ENCODE measurements at places on chromosomes 13 and 19. TPM values are rescaled to one million over a fixed set of nuclear protein-coding genes. Genes with fewer than 3 reads are reported as not detected.
A peak's percentile ranks its signal among the peaks of the same experiment; 100 is the strongest.

DNA sequence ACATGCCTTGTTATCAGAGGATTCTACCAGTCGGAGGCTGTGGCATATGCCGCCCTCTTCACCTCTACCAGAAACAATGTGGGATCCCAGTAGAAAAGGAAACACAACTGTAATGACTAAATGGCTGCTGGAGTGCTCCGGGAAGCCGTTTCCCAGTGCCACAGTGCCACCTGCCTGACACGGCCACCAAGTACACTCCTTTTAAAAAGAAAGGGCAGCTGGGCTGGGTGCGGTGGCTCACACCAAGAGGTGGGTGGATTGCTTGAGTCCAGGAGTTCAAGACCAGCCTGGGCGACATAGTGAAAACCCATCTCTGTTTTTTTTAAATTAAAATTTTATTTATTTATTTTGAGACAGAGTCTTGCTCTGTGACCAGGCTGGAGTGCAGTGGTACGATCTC, 67.3 kb downstream of the TRPM4 start:
- DNase-seq: peak; percentile 31

DNA sequence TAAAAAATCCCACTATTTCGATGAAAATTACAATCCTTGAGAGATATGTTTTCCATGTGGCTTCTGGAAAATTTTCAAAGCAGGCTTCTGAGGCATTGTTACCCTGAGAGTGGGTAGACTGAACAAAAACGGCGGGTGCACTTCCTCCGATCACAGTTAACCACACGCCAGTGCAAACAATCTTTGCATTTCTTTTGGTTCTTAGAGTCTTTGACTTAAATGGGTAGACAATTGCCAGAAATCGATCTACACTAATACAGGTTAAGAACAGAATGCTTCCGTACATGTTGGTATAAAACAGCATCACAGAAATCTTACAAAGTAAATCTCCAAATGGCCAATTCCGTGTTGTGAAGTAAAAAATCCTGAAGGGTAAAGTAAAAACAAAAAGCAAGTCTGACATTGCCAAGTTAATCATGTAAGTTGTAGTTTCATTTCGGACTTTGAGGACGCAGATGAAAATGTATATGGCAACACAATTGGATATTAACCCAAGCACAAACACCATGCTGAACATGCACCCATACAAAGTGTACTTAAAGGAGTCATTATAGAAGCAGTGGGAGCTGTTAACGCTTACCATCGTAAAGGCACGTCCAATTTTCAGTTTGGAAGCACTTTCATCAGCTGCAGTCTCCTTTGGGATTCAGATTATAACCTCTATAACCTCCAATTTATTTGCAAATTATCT, 927 bp downstream of the LPAR6 start:
- DNase-seq: no peak

DNA sequence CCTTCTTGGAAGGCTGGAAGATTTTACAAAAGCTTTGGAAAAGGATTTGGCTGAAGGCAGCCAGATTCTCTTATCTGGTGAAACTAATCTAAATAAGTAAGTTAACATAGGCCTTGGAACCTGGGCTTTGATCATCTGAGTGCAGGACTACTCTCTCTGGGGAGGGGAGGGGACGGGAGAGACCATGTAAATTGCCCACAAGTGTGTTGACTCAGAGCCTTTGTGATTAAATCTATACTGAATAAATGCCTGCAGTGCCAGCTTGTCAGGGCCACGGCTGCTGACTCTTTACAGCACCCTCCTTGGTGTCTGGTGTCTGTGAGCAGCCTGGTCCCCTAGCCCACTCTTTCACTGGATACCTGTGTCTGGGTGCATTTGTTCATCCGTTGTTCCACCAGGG, 251.4 kb downstream of the ITGBL1 start:
- no peak for DNase-seq

EXOC3L2 gene
- total RNA-seq: 1.7 TPM

SIGLEC9 gene
- total RNA-seq: 0.59 TPM

DNA sequence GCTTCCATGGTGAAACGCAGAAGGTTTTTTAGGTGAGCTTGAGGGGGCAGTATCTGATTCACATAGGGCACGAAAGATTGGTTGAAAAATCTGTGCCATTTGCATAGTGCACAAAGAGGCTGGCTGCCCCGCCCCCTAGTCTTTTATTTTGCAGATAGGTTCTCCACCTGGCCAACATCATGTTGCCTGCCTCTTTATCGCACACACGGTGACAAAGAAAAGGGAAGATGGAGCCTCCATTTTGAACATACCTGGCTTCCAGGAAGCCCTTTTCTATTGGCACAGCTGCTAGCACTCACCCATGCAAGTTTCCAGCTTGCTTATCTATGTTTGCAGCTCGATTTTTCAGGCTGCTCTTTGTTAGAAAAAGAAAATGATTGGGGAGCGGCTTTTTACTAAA, 316.2 kb upstream of the KLHL1 start:
- DNase-seq: no peak

- no peak for DNase-seq
Measured at GRCh38 chr13:35592457-35592856, 116.0 kb upstream of the MAB21L1 start.

DNA sequence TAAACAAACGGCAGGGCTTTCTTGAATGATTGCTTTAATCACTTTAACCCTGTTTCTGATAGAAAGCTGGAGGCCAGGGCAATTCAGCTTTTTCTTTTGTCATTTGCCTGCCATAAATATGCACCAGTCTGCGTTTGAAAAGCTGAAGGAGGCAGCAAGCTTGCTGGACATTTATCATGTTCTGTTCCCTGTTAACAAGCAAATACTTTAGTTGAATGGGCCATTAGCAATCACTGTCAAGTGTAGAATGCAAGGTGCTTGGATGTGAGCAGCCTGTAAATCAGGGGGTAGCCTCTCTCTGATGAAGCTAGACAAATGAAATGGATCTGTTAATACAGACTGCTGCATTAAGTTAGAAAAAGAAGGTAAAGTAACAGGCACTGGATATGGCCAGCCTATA, 7.6 kb downstream of the EFNB2 start:
- no peak for DNase-seq

GRCh38 chr13:113935001-113935844, 38.7 kb downstream of the C13orf46 start:
- DNase-seq: no peak

DNA sequence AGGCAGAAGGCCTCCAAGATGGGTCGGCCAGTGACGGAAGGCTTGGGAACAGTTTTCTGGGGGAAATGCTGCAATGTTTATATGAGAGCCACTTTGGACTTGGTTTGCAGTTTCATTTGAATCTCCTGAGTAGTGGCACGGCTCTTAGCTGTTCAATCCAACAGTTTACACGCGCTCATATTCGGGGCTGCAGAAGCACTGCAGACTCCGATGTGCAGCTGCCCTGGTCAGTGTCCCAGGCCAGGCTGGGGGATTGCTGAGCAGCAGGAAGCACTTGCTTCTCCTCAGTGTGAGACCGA, 31.7 kb downstream of the CEBPG start:
- DNase-seq: no peak

HPN gene
- total RNA-seq: 3.1 TPM

Data from heart right ventricle (tissue), 16 donors.